ENCODE measurements at places on chromosomes 1 and 21.

- DNase-seq = no peak
- H3K36me3 ChIP-seq = no peaks in the 10 kb centered on the region
- H3K27me3 ChIP-seq = no peaks in the 10 kb centered on the region
- no peaks in the 10 kb centered on the region for H3K4me1 ChIP-seq
- H3K27ac ChIP-seq = no peak overlapping the region
- H3K4me3 ChIP-seq = no peak overlapping the region
Observed at GRCh38 chr1:21742578-21742977, 40.4 kb downstream of the USP48 start.

DNA sequence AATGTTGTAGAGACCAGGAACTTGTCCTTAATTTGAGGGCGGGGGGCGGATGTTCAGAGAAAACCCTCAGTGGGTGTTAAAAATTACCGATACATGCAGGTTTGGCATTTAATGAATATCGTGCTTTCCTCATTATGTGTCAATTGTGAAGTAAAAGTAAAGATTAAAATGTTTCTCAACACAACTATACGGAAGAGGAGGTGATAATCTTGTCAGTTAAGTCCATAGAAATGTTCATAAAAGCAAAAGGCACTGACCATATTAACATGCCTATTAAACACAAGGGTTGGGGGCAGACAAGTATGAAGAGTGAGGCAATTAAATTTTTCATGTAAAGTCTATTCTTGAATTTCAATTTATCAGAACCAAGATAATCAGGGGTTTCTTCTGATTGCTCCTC lies 1.3 kb downstream of the BRINP3 start:
- no peak overlapping the region for H3K4me3 ChIP-seq
- no peaks in the 10 kb centered on the region for H3K4me1 ChIP-seq
- no peaks in the 10 kb centered on the region for H3K27me3 ChIP-seq

DNA sequence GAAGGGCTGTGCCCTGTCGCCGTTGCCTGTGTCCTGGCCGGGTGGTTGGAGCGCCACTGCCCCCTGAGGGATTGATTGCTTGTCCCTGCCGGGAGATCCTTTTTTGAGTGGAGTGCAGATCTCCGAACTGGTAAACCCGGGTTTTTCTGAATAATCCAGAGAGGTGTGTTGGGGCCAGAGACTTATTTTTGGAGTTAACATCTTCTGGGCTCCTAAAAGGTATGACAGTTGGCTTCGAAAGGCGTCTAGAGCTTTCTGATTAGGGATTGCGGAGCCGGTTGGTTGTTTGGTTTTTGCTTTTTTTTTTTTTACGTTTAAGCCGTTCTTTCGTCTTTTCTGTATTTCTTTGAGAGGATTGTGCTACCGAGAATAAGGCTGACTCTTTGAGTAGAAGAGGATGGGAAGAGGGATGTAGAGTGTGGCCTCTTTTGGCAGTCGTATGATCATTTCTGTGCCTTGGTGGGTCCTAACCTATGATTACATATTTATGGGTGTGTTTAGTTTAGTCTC lies 756 bp downstream of the RLF start:
- DNase-seq = no peak
- no peaks in the 10 kb centered on the region for H3K36me3 ChIP-seq
- H3K4me1 ChIP-seq = no peaks in the 10 kb centered on the region
- H3K27me3 ChIP-seq = no peaks in the 10 kb centered on the region
- H3K4me3 ChIP-seq = peak overlapping the region; percentile 73

DNA sequence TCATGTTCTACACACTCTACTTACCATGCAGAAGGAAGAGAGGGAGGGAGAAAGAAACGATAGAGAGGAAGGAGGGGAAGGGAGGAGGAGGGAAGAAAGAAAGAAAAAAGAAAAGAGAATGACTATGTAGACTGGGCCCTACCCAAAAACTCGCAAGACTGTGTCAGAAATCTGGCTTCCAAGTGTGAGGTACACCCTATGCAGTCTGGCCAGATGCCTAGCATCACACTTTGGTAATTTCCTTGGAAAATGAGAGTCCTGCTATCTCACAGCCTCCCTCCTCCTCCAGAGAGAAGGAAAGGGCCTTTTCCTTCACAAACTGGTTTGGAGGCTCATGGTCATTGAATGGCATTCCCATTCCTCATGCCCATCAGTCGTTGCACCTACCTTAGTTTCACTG lies 86.4 kb upstream of the LRRC8D start:
- no peak overlapping the region for H3K27ac ChIP-seq
- no peaks in the 10 kb centered on the region for H3K36me3 ChIP-seq
- H3K27me3 ChIP-seq = no peaks in the 10 kb centered on the region
- no peak for DNase-seq

DNA sequence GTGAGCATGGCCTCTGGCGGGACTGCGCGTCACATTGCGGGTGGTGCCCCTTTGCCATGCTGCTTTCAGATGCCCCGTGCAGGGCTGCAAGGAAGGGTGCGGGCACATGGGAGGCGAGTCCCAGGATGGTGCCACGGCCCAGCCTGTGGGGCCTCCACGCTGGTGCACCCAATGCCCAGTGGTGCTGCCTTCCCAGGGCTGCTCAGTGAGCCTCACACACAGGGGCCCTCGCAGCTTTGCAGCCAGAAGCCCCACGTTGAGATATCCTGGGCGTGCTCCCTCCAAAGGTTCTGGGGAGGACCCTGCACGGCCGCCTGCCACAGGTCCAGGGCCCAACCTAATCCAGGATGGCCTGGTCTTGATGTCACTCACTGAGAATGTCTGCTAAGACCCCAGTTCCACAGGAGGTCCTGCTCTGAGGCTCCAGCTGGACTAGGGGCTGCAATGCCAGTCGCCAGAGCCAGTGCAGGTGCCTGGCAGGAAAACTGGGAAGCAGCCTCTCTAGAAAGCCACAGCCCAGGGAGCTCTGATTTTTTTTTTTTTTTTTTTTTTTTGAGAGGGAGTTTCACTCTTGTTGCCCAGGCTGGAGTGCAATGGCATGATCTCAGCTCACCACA lies 34.1 kb upstream of the PRSS38 start:
- H3K4me3 ChIP-seq = no peak overlapping the region
- no peaks in the 10 kb centered on the region for H3K27me3 ChIP-seq
- H3K4me1 ChIP-seq = peaks cover 2% of the 10 kb centered on the region
- no peak overlapping the region for H3K27ac ChIP-seq
- no peak for DNase-seq

Measured in breast epithelium (tissue), 4 donors.